ENCODE measurements at places on chromosomes 11 and 22.

DNA sequence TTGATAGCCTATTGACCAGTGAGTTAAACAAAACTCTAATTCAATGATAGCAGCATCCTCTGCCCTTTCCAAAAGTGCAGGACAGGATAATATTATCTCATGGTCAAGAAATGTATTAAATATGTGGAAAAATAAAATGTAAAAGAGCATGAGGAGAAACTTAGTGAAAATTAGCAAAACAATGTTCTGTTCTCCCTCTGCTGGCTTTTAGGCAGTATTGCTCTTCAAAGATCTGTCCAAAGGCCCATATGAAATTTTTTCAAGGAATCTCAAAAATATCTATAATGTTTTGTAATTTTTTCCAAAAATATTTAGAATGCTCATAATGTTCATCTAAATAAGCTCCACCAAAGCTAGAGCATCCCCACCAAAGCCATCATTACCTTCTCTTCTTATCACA is 8.3 kb upstream of the ARL14EP start:
- no peak for DNase-seq

GRCh38 chr11:113847580-113847979 is 27.8 kb downstream of the USP28 start:
- DNase-seq: no peak

DNA sequence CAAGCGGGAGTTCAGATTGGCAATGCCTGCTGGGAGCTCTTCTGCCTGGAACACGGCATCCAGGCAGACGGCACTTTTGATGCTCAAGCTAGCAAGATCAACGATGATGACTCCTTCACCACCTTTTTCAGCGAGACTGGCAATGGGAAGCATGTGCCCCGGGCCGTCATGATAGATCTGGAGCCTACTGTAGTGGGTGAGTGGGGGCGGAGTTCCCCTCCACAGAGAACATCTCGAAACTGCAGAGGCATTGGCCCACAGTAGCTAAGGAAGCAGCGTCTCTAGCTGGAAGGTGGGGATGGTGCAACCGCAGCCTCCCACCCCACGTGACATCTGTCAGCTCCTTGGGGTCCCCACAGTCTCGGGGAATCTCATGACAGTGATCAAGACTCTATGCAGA is 10.9 kb downstream of the TUBA8 start:
- no peak for DNase-seq

GRCh38 chr11:104060820-104061219 is 24.4 kb downstream of the DDI1 start:
- no peak for DNase-seq

- DNase-seq: no peak
Observed at GRCh38 chr11:35083431-35084238, 55.3 kb upstream of the CD44 start.

- no peak for DNase-seq
Observed at GRCh38 chr11:70445091-70445490, 46.8 kb downstream of the CTTN start.

DNA sequence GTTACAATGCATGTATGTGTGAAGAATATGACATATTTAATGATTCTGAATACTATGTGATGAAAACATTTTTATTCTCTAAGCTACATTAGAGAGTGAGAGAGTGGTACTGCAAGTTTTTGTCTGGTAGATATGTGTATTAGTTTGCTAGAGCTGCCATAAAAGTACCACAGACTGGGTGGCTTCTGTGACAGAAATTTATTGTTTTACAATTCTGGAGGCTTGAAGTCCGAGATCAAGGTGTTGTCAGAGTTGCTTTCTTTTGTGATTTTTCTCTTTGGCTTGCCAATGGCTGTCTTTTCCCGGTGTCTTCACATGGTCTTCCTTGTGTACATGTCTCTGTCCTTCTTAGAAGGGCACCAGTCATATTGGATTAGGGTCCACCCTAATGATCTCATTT is 6.9 kb upstream of the OR10W1 start:
- DNase-seq: no peak

GRCh38 chr11:116445108-116446047 is 327.4 kb downstream of the BUD13 start:
- DNase-seq: no peak

GRCh38 chr22:30863081-30863833 is 105.3 kb downstream of the MORC2 start:
- no peak for DNase-seq

DNA sequence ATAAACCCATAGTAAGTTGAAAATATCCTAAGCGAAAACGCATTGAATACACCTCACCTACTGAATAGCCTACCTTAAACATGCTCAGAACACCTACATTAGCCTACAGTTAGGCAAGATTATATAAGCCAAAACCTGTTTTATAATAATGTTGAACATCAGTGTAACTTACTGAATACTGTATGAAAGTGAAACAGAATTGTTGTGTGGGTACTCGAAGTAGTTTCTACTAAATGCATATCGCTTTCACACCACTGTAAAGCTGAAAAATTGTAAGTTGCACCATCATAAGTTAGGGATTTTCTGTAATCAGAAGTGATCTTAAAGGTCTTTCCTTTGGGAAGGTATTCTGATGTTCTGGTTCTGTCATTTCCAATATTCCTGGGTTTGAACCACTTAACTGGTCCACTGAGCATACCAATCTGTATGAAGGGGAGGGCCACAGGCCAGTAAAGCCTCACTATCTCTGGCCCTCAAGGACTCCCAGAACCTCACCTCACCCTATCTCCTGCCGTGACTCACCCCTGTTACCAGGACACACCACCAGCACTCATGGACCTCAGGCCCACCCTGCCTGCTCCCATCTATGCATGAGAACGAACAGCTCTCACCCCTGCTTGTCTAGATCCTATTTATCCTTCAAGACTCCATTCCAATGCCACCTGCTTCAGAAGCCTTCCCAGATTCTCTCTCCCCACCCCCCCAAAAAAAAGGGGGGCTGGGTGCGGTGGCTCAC is 70.0 kb downstream of the NAT10 start:
- no peak for DNase-seq

Measured in mesothelial cell of epicardium (in vitro differentiated cells).